Lung (tissue), 17 donors: ENCODE measurements at places on chromosomes 3 and 15. TPM values are rescaled to one million over a fixed set of nuclear protein-coding genes. Genes with fewer than 3 reads are reported as not detected.

- no peak for DNase-seq
- H3K36me3 ChIP-seq: no peaks in the 10 kb centered on the region
- no peak overlapping the region for H3K4me3 ChIP-seq
- H3K27ac ChIP-seq: peak overlapping the region; percentile 11
Observed at GRCh38 chr3:66425032-66425431, 75.8 kb downstream of the LRIG1 start.

- H3K27me3 ChIP-seq: no peaks in the 10 kb centered on the region
- no peaks in the 10 kb centered on the region for H3K36me3 ChIP-seq
- DNase-seq: no peak
- H3K27ac ChIP-seq: no peak overlapping the region
Observed at GRCh38 chr3:66033241-66034138, 5.2 kb downstream of the MAGI1 start.

- no peaks in the 10 kb centered on the region for H3K27me3 ChIP-seq
- no peak overlapping the region for H3K4me3 ChIP-seq
- DNase-seq: no peak
Observed at GRCh38 chr3:178588628-178589027, 52.4 kb downstream of the KCNMB2 start.

DNA sequence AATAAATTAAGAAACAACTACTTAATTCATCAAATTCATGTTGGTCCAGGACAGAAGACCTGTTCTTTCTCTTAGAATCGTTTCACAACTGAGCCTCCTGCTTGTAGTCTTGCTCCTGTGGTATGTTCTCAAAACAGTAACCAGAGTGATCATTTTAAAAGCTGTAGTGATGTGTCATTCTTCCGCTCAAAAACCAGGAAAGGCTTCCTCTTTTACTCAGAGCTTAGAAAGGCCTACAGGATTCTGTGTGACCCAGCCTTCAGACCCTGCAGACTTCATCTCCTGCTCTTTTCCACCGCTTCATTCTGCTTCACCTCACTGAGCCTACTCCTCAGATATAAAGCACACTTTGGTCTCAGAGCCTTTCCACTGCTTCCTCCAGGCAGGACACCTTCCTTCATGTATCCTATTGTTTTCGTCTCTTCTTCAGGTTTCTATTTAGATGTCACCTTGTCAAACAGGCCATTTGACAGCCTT lies 22.7 kb downstream of the ST6GAL1 start:
- H3K27me3 ChIP-seq: no peaks in the 10 kb centered on the region
- DNase-seq: no peak
- peaks cover 2% of the 10 kb centered on the region for H3K4me1 ChIP-seq
- H3K4me3 ChIP-seq: no peak overlapping the region
- peak overlapping the region; percentile 43 for H3K27ac ChIP-seq
- no peaks in the 10 kb centered on the region for H3K36me3 ChIP-seq

The IGSF10 gene
- 6.8 TPM for polyA plus RNA-seq

DNA sequence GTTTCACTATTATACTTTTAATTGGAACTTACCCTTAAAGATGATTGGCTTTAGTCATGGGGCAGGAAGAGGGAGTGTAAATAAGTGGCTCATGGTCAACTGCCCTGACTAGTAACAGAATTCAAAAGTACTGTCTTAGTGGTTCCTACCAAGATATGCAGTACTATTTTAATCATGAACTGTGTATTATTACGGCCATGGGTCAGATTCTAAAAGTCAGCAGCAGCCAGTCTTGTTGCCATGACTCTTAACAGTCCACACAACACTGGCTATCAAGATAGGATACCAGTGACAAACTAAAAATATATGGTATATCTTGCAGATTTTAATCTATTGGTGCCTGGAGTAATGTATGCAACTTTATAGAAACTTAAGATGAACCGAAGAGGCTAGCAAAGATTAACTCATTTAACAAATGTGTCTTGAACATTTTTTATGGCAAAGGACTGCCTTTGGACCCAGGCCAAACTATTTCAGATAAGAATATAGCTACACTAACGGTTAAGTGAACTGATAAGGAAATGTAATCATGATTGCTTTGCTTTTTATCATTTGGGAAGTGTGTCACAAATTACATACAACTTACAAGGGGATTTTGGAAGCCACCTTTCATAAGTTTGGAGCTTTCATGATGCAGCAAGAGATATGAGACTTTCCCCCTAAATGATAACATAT lies 163.7 kb downstream of the TCF12 start:
- no peak overlapping the region for H3K4me3 ChIP-seq
- no peaks in the 10 kb centered on the region for H3K27me3 ChIP-seq
